Activated CD4-positive, alpha-beta memory T cell treated with anti-CD3 and anti-CD28 coated beads for 36 hours (primary cell): ENCODE measurements at places on chromosomes 7 and 10. TPM values are rescaled to one million over a fixed set of nuclear protein-coding genes. Genes with fewer than 3 reads are reported as not detected.
A peak's percentile ranks its signal among the peaks of the same experiment; 100 is the strongest.

DNA sequence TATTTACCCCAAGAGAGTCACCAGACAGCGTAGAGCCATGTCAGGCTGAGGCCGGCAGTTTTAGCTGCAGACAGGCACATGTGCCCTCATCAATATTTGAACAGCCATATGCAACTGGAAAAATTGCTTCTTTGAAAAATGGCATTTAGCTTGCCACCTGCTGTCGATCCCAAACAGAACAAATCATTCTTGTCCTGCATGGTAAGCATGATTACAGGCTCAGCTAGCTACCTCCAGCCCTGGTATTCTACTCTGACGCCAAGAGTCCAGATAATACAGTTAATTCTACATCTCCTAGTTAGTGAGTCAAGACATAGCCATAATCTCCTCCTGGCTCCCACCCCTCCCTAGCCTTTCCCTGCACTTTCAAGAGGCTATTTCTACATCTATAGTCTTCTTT lies 7.7 kb downstream of the CREB3L2 start:
- no peaks in the 10 kb centered on the region for H3K27me3 ChIP-seq
- H3K27ac ChIP-seq: no peak overlapping the region
- peaks cover 14% of the 10 kb centered on the region for H3K36me3 ChIP-seq
- H3K4me1 ChIP-seq: peaks cover 44% of the 10 kb centered on the region
- DNase-seq: no peak

DNA sequence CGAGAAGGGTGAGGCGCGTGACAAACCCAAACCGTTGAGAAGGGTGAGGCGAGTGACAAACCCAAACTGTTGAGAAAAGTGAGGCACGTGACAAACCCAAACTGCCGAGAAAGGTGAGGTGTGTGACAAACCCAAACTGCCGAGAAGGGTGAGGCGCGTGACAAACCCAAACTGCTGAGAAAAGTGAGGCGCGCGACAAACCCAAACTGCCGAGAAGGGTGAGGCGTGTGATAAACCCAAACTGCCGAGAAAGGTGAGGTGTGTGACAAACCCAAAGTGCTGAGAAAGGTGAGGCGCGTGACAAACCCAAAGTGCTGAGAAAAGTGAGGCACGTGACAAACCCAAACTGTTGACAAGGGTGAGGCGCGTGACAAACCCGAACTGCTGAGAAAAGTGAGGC lies 25.0 kb downstream of the ESYT2 start:
- peak overlapping the region; percentile 72 for H3K27ac ChIP-seq
- DNase-seq: no peak
- peaks cover 51% of the 10 kb centered on the region for H3K4me1 ChIP-seq

GRCh38 chr10:131851346-131851745 lies 49.5 kb upstream of the PPP2R2D start:
- H3K4me3 ChIP-seq: no peak overlapping the region
- no peak for DNase-seq
- H3K27me3 ChIP-seq: no peaks in the 10 kb centered on the region

DNA sequence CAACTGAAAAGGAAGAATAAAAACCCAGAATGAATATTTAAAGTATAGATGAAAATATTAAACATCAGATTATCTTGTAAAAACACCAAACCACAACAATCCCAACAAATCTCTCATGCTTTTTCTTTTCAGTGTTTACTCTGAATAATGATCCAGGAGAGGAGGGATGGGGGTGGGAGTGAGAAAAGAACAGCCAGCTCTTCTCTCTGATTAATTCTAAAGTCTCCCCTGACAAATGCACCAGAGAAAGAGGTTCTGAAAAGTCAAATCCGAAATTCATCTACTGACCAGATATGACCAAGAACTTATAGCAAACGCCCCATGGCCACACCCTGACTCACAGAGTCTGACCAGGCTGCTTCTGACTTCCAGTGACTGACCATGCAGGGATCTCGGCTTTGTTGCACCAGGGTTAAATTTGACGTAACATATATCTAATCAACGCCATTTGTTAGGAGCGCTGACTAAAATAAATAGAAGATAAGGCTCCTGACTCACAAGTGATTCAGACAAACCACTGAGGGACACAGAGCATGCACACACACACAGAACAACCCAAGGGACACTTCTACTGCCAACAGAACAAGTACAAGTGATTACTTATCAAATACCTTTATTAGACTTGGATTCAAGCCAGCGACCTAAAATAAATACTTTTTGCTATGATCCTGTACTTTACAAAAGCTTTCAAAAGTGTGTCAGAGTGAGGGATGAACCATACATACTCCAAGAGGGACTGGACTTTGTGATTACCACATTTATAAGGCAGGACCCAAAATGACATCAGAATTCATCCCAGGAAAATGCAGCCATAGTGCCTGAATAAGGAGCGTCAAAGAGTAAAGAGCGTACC lies 9.3 kb upstream of the SPOCK2 start:
- peaks cover 62% of the 10 kb centered on the region for H3K4me1 ChIP-seq
- H3K27ac ChIP-seq: peak overlapping the region; percentile 76
- peaks cover 32% of the 10 kb centered on the region for H3K36me3 ChIP-seq
- no peak overlapping the region for H3K4me3 ChIP-seq
- DNase-seq: no peak

- H3K27ac ChIP-seq: no peak overlapping the region
- peaks cover 27% of the 10 kb centered on the region for H3K27me3 ChIP-seq
- no peak for DNase-seq
- H3K4me1 ChIP-seq: no peaks in the 10 kb centered on the region
- no peak overlapping the region for H3K4me3 ChIP-seq
Measured at GRCh38 chr7:29557954-29558353, 5.7 kb upstream of the PRR15 start.

- H3K27me3 ChIP-seq: no peaks in the 10 kb centered on the region
- no peak overlapping the region for H3K4me3 ChIP-seq
- no peak overlapping the region for H3K27ac ChIP-seq
Measured at GRCh38 chr7:48636391-48637015, 287.8 kb upstream of the CDC14C start.

Gene FOXI2
- total RNA-seq: not detected

Gene GBX1
- not detected for total RNA-seq

- no peaks in the 10 kb centered on the region for H3K36me3 ChIP-seq
- H3K4me1 ChIP-seq: peaks cover 3% of the 10 kb centered on the region
- H3K27me3 ChIP-seq: peaks cover 4% of the 10 kb centered on the region
- no peak overlapping the region for H3K27ac ChIP-seq
Measured at GRCh38 chr7:108211382-108212201, 81.4 kb upstream of the LAMB4 start.

- H3K27ac ChIP-seq: no peak overlapping the region
- H3K27me3 ChIP-seq: no peaks in the 10 kb centered on the region
- DNase-seq: no peak
- peaks cover 11% of the 10 kb centered on the region for H3K36me3 ChIP-seq
- H3K4me3 ChIP-seq: no peak overlapping the region
- peaks cover 5% of the 10 kb centered on the region for H3K4me1 ChIP-seq
Measured at GRCh38 chr10:50373821-50374501, 122.6 kb upstream of the ASAH2 start.

Gene HMX2
- total RNA-seq: 0.43 TPM

DNA sequence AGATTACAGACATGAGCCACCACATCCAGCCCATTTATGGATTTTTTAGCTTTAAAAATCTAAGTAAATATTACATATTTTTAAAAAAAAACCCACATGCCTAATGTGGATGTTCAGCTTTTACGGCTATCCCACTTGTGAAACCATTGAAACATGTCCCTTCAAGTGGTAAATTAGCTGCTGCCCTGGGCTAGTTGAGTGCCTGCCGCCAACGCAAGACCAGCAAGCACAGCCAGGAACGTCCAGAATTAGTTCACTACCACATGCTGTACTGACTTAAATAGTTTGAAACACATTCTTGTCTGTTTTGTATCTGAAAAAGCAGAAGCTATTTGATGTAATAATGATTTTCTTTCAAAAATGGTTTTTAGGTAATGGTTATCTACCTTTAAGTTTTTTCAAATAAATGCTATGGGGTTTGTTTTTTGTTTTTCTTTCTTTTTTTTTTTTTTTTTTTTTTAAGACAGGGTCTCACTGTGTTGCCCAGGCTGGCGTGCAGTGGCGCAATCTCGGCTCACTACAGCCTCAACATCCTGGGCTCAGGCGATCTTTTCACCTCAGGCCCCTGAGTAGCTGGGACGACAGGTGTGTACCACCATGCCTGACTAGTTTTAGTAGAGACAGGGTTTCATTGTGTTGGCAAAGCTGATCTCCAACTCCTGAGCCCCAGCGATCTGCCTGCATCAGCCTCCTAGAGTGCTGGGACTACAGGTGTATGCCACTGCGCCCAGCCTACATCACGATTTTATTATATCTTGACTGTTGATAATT lies 57.0 kb downstream of the KLRG2 start:
- no peaks in the 10 kb centered on the region for H3K4me1 ChIP-seq
- no peaks in the 10 kb centered on the region for H3K27me3 ChIP-seq
- no peak overlapping the region for H3K4me3 ChIP-seq

Gene POM121
- 49.5 TPM for total RNA-seq

DNA sequence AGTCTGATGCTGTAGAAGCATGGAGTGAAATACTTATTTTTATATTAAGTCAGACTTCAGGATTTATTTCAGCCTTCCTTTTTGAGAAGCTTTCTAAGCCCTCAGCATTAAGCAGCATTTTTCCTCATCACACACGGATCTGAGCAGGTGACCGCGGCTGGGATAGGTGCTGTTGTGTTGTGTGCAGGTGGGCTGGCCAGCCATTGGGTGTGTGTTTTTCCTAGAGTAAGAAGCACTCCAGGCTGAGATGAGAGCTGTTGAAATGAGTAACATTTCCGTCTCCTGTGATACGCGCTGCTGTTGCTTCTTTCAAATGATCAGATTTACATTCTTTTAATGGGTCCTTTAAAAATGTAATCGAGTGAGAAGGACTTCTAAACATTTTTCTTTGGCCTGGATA lies 63.9 kb downstream of the INSYN2A start:
- H3K27ac ChIP-seq: no peak overlapping the region
- no peak for DNase-seq
- H3K4me1 ChIP-seq: no peaks in the 10 kb centered on the region
- H3K36me3 ChIP-seq: no peaks in the 10 kb centered on the region
- no peaks in the 10 kb centered on the region for H3K27me3 ChIP-seq
- no peak overlapping the region for H3K4me3 ChIP-seq

Gene PVRIG
- 21.0 TPM for total RNA-seq

DNA sequence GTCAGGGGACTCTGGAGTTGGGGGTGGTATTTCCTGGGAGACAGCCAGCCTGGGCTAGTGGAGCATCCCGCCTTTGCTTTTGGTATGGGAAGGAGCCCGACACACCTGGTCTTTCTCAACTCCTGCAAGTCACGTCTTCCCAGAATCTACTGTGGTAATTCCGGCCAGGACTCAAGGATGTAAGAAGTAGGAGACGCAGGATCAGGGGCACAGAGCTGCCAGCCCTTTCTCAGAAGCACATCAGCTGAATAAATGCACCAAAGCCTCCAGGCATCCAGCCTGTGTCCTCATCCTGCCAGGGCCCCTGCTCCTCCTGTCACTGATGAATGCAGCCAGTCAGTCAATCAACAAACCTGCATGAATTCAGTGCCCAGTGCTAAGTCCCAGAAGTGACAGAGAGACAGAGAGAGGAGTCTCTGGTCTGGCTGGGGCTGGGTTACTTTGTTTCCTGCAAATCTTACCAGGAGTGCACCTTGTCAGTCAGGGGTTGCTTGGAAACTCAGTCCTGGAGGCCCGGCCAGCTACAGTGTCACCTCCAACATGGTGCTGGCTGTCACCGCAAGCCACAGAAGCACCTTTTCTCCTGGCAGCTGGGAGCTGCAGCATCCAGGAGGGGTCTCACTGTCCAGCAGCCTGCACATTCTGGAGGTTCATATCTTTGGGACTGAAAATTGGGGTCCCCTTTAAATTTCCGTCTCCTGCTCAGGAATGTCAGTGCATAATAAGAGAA lies 101.8 kb downstream of the PTPRE start:
- H3K36me3 ChIP-seq: no peaks in the 10 kb centered on the region
- H3K4me3 ChIP-seq: no peak overlapping the region
- DNase-seq: no peak
- H3K27ac ChIP-seq: no peak overlapping the region
- H3K4me1 ChIP-seq: peaks cover 11% of the 10 kb centered on the region
- H3K27me3 ChIP-seq: peaks cover 20% of the 10 kb centered on the region

DNA sequence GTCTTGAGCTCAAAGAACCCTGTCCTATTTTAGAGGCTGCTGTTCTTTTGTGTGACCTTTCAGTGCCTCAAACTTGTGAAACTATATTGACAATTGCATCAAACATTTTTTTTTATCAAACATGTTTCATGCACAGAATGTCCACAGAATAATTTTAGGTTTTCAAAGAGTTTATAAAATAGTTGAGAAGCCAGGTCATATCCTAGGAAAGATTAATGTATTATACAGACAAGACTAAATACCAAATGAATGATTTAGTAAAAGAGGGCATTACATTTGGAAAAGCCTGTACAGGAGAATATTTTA lies 67.0 kb downstream of the CDK6 start:
- H3K27me3 ChIP-seq: no peaks in the 10 kb centered on the region
- H3K36me3 ChIP-seq: peaks cover 49% of the 10 kb centered on the region

Gene VSIR
- total RNA-seq: 112 TPM

DNA sequence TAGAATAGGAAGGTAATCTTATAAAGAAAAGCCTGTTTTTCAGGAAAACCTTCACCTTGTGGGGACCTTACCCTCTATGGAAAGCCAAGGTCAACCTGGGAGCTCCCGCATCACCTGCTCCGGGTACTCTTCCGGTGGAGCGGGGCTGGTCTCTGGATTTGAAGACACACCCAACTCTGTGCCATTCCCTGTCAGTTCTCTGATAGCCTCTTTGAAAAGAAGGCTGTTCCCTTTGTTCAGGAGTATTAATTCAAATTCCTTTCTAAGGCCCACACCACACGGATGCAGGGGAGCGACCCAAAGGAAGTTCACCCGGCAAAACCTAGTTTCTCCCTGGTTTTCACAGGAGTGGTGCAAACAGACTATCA lies 10.7 kb downstream of the CTBP2 start:
- H3K4me1 ChIP-seq: no peaks in the 10 kb centered on the region
- H3K27me3 ChIP-seq: peaks cover 58% of the 10 kb centered on the region
- no peak for DNase-seq
- no peak overlapping the region for H3K4me3 ChIP-seq
- H3K27ac ChIP-seq: no peak overlapping the region

Gene DCLRE1C
- total RNA-seq: 18.3 TPM

DNA sequence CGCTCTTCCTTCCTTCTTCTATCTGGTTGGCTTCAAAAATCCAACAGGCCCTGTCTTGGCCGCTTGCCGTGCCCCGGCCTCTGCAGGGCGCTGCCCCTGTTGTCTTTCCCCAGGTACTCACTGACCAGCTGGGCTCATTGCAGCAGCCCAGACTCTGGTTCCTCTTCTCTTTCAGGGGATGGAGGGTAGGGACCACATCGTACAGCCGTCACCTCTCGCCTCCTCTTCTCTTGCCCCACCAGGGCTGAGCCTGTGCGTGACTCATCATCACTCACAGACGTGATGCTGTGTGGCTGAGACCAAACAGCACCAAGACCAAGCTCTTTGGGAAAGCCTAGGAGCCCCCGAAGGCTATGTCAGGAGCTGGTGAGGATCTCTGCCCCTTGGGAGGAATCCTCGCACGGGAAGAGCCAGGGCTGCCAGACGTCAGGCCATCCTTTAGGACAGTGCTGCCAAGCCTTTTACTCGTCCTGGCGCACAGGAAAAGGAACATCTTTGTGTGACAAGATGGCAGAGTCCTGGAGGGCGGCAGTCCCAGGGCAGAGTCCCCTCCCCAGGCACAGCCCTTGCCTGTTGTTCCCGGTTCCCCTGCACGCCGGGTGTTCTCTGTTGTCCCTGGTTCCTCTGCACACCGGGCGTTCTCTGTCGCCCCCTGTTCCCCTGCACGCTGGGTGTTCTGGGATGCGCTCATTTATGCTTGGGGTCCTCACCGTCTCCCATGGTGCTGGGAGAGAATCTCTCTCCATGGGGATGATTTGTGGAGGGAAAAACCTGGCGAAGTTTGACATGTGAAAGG lies 188.5 kb upstream of the SHH start:
- no peaks in the 10 kb centered on the region for H3K36me3 ChIP-seq
- peaks cover 23% of the 10 kb centered on the region for H3K4me1 ChIP-seq
- no peak overlapping the region for H3K27ac ChIP-seq
- no peak for DNase-seq
- H3K4me3 ChIP-seq: no peak overlapping the region

Gene CREB5
- 0.52 TPM for total RNA-seq
